IgD-negative memory B cell (primary cell): ENCODE measurements at places on chromosomes 5 and 9. TPM values are rescaled to one million over a fixed set of nuclear protein-coding genes. Genes with fewer than 3 reads are reported as not detected.

AQP3 gene
- polyA plus RNA-seq: 18.7 TPM

PCDHGA11 gene
- polyA plus RNA-seq: 0.15 TPM

TPM2 gene
- not detected for polyA plus RNA-seq

MYOZ3 gene
- not detected for polyA plus RNA-seq

MARCOL gene
- polyA plus RNA-seq: not detected
